Stimulated activated CD8-positive, alpha-beta memory T cell treated with anti-CD3 and anti-CD28 coated beads, Interleukin-12 subunit alpha, Interleukin-12 subunit beta, amount 100 ng/mL, for 4 hours (primary cell): ENCODE measurements at places on chromosomes 4 and X.

DNA sequence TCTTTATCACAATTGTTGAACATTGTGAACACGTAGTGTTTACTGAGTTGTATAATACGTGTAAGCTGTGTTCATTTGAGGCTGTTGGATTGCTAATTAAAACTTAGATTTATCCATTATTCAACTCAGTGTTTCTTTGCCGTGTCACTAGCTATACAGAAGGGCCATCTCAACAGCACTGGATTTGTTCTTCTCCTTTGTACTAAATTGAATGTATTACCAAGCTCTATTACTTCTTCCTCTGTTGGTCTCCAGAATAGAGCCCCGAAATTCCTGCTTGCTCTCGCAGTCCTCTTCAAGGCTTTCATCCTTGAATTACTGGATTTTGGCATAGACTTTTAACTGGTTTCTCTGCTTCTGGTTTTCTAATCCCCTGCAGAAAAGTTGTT is 182.8 kb downstream of the BMPR1B start:
- no peak for DNase-seq

DNA sequence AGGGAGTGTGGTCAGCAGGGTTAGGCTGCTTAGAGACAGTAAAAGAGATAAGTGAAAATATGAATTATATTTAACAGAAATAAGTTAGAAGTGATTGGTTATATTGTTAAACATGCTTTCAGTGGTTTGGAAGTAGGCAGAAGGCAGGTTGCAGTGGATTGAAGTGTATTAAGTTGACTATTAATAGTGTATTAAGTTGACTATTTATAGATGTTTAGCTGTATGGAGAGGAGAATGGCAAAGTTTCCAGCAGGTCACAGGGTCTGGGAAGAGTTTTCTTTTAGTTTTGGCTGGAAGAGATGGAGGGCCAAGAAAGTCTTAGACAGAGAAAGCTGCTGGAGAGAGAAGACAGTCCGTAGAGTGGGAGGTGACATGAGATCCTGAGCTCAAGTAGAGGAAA is 7.9 kb downstream of the SMIM20 start:
- DNase-seq, result no peak

- DNase-seq, result no peak
Measured at GRCh38 chr4:187606581-187606980, 389.0 kb upstream of the ZFP42 start.

DNA sequence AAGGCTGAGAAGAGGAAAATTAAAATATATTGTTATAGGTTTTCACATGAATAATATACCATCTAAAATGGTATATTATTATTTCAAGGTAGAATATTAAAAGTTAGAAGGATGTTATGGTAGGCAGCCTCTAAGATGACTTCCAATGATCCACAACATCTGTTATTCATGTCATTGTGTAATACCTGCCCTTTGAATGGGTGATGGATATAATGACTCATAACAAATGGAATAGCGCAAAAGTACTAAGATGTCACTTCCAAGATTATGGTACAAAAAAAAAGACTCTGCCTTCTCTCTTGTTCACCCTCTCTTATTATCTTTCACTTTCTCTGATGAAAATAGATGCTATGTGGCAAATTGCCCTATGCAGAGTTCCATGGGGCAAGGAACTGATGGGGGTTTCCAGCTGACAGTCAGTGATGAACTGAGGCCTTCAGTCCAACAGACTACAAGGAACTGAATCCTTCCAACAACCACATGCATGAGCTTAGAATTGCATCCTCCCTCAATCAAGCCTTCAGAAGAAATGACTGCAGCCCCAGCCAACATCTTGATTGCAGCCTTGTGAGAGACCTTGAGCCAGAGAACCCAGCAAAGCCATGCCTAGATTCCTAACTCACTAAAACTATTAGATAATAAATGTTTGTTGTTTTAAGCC is 57.7 kb downstream of the HS6ST2 start:
- no peak for DNase-seq

DNA sequence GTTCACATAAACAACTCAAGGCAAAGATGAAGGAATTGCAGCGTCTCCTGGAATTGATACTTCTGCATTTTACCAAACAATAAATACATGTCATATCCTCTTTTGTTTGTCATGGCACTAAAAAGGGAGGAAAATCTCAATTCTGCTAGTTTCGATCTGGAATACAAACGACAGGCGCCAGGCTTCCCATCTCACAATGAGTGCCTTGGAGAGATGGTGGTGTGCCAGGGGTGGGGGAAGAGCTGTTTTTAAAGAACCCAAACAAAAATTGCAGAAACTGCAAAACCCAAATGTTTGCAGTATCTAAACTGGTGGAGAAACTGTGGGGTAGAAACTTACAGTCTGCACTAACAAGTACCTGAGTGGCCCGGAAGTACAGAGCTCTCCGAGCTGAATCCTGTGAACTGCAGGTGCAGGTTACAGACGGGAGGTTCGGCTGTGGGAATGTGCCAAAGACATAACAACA is 53.0 kb upstream of the KLF3 start:
- no peak for DNase-seq

DNA sequence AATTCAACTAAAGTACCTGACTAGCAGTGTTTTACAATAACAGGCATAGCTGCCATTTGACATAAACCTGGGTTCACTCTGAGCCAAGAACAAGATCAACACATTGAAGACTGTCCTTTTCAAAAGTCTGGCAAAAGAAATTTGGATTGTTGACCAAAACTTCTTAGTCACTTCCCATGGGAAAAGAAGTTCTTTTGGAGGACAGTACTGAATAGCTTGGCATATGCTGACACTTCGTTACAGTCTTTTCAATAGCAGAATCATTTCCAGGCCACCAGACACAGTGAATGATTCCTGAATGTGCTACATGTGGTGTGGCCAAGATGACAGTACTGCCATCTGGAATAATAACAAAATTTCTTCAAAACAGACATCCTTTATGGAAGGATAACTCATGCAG is 560.3 kb downstream of the GRID2 start:
- DNase-seq, result no peak

- DNase-seq, result no peak
Measured at GRCh38 chr4:113621633-113622032, 139.9 kb downstream of the CAMK2D start.

DNA sequence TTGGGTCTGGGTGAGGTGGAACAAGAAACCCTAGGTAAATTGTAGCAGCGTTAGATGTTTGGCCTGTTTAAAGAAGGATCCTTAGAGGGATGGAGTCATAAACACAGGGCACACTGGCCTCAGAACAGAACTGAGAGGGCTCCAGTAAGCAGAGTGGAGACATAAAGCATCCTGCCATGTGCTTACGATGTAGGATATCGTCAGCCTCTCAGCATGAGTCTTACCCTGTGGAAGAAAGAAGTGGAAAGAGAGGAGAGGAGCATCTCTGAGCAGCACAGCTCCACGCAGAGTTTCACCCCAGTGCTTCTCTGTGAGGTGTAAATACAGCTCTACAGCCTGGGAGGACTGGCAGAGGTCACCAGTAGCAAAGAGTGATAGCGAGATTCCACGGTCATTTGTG is 27.8 kb upstream of the SORBS2 start:
- DNase-seq, result no peak

DNA sequence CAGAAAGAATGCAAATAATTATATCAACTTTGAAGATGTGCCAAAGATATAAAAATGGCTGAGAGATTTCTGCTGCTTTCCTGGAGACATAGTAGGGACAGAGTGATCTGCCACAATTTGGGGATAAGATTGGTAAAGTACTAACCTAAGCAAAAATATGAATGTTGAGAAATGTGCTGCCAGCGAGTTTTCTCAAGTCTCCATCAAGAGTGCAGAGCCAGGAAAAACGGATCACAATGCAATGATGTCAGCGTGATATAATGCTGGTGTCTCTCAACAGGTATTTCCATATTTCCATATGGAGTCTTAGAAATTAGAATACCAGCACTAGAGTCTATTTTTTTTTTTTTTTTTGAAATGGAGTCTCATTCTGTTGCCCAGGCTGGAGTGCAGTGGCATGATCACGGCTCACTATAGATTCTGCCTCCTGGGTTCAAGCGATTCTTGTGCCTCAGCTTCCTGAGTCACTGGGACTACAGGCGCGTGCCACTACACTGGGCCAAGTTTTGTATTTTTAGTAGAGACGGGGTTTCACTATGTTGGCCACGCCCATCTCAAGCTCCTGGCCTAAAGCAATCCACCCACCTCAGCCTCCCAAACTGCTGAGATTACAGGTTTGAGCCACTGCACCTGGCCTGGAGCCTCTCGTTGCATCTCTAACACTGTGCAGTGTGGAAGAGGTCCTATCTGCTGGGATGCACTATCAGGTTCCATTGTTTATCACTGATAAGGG is 893.5 kb downstream of the TRIML1 start:
- no peak for DNase-seq

DNA sequence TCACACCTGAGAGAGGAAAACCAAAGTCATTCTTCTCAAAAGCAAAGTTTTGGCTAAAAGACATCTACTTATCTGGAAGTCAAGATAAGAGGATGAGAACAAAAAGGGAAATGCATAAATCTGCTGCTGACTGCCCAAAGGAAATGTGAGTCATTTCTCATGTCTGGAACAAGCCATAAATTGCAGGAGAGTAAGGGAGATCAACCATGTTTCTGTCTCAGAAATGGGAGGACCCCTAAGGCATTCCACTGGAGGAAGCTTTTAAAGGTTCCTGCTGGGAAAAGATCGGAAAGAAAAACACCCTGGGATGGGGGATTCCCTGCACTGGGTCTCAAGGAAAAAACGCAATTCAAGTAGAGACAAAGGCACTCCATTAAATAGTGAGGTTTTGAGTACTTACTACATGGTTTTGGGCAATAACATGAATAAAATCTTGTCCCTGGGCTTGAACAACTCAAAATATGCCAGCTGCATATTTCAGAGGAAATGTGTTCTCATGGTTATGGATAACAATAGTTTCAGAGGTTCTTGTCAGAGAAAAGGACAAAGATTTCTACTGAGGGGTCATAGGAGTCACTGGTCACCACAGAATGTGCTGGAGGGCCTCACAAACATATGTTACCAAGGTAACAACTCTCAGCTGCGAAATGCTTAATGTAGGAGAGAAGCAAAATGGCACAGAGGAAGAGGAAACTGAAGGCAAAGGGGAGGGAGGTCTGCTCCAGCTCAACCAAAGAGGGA is 19.3 kb downstream of the GPR143 start:
- no peak for DNase-seq

DNA sequence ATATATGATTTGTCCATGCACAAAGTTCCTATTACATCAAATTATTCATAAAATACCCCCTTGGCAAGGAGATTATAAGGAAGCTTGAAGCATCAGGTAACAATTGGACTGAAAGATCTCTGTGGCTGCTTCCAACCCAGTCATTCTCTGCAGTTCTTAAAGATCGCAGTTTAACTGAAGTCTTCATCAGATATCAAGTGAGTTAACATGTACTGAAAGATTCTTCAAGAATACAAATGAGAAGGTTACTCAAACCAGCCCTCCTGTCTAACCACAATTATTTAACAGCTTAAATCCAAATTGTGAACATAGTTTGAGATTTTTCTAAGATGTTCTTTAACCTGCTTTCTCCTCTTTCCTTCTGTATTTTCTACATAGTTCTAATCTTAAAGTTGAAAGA is 56.1 kb downstream of the SLC10A7 start:
- DNase-seq, result no peak

DNA sequence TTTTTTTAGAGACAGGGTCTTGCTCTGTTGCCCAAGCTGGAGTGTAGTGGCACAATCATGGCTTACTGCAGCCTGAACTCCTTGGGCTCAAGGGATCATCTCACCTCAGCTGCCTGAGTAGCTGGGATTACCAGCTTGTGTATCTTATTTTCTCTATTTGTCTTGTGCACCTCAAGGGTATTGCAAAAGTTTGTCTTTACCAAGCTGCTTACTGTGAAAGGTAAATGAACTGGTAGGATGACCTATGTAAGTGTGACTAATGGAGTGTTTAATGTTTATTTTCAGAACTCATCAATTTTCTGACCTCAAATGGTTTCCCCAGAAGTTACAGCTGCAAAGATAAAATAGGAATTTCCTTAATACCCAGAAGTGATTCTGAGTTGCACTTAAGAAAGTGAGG is 5.3 kb upstream of the FGA start:
- DNase-seq, result no peak

DNA sequence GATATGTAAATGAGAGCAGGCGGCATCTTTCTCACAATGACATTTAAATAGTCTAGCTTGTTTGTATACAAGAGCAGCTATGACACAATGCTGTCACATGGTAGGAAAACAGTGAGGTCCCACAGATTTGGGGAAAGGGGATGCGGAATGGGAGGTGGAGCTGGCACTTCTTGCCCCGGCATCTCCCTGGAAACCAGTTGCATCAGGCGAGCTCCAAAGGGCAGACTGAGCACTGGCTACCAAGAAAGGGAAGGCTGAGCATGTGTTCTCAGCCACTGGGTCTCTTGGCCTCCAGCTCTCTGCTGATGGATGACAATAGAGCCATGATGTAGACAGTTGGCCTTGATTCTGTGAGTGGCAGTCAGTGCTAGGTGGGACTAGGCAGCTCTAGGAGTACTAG is 109.0 kb downstream of the UCHL1 start:
- DNase-seq, result no peak

- DNase-seq, result no peak
Measured at GRCh38 chr4:140361099-140361498, 12.3 kb upstream of the SCOC start.

GRCh38 chr4:102301167-102301566 is 44.1 kb downstream of the SLC39A8 start:
- no peak for DNase-seq

GRCh38 chrX:97267396-97268181 is 383.9 kb downstream of the RPA4 start:
- DNase-seq, result no peak

DNA sequence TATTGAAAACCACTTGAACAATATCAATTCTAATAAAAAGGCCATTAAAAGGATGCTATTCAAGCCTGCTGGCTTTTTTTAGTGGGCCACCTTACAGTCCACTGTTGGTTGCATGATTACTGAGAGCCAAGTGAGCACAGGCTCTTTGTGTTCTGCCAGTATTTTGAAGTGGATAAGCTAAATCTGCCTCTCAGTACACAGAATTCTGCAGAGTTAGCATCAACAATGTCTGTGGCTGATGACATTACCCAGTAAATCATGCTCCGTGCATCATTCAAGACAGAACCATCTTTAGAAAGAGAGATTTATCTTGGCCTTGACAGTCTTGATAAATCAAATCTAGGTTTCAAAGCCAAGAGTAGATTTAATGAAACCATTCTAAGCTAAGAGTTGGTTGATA is 119.0 kb upstream of the GNPDA2 start:
- no peak for DNase-seq

DNA sequence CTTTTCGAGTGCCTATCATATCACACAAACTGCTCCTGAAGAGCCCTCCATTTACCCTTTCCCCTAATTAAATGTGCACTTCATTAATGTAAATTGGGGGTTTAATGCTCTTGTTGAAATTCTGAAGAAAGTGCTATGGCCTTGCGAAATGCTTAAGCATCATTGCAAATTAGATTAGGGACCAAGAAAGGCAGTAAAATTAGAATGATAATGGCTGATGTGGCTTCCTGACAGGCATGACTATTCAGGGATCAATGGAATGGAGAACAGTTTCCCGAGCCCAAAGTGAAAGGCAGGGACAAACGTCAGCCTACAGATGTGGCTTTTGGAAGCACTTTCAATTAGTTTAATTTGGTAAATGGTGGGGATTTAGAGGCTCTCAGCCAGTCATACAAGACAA is 120.1 kb downstream of the NKX6-1 start:
- no peak for DNase-seq

GRCh38 chr4:182400081-182400480 is 156.9 kb downstream of the TENM3 start:
- DNase-seq, result no peak
